Activated CD4-positive, alpha-beta T cell treated with anti-CD3 and anti-CD28 coated beads, Interleukin-2, amount 50 U/mL, for 24 hours (primary cell): ENCODE measurements at places on chromosomes 4 and X.

GRCh38 chrX:7730071-7730470 is 112.9 kb upstream of the VCX start:
- DNase-seq: no peak

DNA sequence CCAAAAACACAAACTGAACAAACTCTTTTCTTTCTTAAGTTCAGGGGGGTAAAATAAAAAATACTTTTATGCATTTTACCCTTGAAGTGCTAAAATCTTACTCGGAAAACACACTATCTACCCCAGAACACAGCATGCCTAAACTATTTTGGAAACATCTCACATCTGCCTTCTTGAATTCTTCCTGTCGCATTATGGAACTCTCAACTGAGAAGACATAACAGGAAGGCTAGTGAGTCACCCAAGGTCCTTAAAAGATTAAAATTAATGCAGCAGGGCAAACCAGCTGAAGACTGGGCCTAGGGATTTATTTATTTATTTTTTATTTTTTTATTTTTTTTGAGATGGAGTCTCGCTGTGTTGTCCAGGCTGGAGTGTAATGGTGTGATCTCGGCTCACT is 208.2 kb downstream of the APBB2 start:
- DNase-seq: no peak

DNA sequence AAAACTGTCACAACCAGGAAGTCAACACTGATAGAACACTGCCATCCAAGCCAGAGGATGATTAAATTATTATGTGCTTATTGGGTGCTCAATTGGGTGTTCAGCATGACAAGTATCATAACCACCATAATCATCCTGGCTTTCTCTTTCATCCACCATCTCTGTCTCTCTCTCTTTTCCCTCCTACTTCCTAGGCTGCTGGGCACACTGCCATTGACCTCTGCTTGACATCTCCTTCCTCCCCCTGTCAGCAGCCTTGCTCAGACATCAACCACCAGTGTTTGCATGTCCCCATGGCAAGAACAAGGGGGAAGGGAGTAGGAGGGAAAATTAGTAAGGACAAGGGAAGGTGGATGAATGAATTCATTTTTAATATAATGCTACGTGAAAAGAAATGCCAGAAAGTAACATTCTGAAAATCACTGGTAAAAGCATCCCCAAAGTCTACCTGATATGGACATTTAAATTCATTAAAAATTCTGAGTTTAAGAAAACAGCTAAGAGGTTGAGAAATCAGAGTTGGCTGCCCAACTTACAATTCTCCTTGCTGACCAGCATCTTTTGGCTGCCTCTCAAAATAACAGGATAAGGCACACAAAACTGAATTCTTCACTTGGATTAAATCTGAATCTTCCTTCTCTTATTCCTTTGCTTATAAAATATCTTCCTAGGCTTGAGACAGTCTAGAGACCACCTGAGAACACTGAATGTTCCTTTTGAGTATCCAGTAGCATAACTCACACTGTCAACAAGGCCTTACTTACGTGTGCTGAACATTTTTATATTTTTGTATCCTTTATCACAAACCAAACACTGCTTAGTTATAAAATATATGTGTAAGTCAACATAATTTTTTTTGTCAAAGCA is 48.5 kb downstream of the SNCA start:
- DNase-seq: no peak

DNA sequence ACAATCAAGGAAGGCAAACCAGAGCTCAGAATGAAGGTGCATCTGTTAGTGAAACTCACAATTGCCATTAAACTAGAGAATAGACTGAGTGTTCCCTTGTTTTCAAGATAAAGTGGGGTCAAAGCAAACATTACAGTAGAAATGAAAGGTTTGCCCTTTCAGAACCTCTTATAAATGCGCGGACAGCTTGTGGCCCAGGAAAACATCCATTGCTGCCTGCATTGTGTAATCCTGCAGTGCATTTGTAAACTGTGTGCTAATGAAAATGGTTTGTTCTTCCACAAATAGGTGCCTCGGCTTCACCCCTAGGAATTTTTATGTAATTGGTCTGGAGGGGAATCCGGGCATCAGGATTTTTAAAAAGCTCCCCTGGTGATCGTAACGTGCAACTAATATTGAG is 62.8 kb downstream of the SNX25 start:
- DNase-seq: no peak

GRCh38 chr4:24319387-24319786 is 265.0 kb downstream of the DHX15 start:
- DNase-seq: no peak
